ENCODE measurements at places on chromosomes 5 and 9.

DNA sequence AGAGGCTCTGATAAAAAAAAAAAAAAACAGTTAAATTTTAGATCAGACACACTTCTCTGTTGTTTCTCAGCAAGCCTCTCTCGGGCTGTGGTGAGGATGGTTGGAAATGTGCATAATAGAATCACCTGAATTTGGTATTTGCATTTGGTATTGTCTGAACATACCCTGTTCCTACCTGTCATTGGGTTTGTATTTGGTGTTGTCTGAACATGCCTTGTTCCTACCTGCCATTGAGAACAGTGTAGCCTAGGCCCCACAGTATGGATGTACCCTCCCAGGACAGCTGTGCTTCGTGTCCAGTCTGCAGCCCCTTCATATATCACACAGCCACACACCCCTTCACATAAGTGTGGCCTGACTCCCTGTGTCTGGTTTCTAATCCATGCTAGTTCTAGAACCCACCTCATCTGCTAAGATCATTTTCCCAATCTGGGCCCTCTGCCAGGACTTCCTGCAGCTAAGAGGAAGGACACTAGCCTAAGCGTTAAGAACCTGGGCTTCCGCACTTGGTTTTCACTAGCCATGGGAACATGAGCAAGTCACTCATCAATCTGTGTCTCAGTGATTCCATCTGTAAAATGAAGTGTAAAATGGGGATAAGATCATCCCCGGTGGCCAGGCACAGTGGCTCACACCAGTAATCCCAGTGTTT, 49.2 kb downstream of the ITGA2 start:
- DNase-seq, result no peak

DNA sequence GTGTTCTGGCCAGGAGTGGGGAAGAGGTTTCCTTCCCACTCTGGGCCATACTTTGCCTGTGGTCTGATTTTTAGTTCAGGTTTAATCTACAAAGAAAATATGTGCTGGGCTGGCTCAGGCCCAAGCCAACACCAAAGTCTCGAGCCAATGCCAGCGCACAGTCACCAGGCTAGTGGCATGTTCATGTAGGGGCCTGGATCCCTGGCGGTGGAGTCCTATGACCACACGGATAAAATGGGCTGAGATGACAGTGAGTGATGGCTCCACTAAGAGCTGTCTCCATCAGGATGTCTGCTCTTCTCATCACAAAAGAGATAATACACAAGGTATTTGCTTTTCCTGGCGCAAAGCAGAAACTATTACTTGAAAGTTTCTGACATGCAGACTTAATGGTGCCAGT, 92.9 kb upstream of the PTPN3 start:
- DNase-seq, result no peak

GRCh38 chr9:4927043-4927471, 58.0 kb upstream of the JAK2 start:
- no peak for DNase-seq

- DNase-seq, result no peak
These were observed 12.6 kb upstream of the PAX5 start for GRCh38 chr9:37046683-37047082.
